DMS153 (cell line): ENCODE measurements at places on chromosomes 4 and X.

DNA sequence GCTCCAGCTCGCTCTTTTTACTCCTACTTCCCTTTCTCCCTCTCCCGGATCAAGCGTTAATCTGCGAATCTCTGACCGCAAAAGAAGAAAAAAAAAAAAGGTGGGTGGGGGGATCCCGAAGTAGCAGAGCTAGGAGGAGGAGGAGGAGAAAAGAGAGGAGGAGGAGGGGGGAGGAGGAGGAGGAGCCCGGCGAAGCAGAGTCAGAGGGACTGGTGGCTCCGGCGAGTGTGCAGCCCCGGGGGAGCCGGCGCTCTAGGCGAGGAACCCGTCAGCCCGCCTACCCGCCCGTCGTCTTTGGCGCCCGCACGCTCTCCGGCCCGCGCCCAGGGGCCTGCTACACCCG lies at the start of gene NHSL2:
TSS of gene NHSL2 (plus strand) at position 203 of the 343 bp plus-strand sequence.
- DNase-seq: no peak

GRCh38 chr4:123744664-123745290 lies 348.2 kb downstream of the SPRY1 start:
- no peak for DNase-seq

DNA sequence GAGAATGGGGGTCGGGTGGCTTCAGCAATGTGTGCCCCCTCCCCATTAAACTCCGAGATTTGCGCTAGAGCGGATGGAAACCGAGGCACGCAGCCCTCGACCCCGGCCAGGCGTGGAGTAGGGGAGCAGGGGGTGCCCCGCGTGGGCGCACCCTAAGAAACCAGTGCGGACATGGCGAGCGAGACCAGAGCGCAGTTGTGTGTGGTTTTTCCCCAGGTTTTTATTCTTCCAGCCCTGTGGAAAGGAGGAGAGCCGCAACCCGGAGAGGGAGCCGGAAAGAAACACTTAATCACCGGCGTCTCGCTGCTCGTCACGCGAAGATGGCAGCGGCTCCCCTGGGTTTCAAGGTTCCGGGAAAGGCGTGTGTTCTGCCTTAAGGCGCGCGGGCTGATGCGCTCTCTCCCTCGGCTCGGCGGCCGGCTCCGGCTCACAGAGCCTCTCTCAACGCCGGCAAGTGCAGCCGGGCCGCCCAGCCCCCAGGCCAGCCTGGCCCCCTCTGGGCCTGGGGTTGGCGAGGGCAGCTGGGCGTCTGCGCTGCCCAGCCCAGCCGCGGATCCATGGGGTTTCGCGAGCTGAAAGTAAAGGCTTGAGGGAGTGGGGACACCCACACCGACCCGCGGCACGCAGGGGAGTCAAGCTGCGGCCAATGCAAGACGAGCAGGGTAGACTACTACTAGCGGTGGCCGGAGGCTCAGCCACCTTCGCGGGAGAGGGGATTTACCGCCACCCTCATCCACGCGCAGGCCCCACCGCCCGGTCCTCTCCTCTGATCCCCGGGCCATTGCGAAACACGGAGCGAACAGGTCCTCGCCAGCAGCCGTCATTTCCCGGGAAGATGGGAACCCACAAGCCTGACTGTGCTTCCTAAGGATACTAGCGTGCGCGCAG lies 74.0 kb upstream of the BCOR start:
- no peak for DNase-seq

DNA sequence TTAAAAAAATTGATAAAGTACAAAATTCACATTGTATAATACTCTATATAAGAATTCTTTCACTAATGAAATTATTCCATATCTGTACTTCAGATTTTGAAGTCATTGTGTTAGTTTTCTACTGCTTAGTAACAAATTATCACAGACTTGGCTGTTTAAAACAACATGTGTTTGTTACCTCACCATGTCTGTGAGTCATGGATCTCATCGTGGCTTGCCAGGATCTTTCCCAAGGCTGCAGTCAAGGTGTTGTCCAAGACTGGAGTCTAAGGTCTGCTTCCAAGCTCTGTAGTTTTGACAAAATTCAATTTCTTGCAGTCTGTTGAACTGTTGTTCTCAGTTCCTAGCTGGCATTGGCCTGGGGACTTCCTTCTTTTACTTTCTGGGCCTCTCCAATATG lies 1286.9 kb downstream of the ADGRL3 start:
- no peak for DNase-seq

- DNase-seq: no peak
Measured at GRCh38 chrX:69065451-69065850, 99.8 kb downstream of the PJA1 start.

DNA sequence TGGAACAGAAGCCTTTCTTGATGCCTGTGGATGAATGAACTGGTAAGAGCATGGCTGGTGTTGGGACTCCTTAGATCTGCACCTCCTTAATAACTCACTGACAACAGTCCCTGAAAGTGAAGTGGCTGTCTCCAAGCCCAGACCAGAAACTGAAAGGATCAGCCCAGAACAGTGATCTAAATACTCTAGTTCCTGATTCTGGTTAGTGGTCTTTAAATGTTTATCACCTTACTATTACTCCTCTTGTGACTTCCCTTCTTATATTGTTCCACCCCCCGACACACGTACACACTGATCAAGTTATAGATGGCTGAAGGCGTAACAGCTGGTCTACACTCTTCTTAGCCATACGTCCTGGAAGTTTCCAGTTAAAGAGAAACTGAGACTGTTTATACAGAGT lies 33.8 kb upstream of the ARMCX2 start:
- DNase-seq: no peak

- DNase-seq: no peak
Measured at GRCh38 chr4:86155766-86156165, 204.1 kb downstream of the MAPK10 start.
